HFF-Myc (cell line): ENCODE measurements at places on chromosomes 4 and X.

- DNase-seq, result no peak
Observed at GRCh38 chr4:137896221-137896737, 345.9 kb downstream of the SLC7A11 start.

GRCh38 chrX:104211187-104211586 lies 43.5 kb downstream of the ESX1 start:
- no peak for DNase-seq

DNA sequence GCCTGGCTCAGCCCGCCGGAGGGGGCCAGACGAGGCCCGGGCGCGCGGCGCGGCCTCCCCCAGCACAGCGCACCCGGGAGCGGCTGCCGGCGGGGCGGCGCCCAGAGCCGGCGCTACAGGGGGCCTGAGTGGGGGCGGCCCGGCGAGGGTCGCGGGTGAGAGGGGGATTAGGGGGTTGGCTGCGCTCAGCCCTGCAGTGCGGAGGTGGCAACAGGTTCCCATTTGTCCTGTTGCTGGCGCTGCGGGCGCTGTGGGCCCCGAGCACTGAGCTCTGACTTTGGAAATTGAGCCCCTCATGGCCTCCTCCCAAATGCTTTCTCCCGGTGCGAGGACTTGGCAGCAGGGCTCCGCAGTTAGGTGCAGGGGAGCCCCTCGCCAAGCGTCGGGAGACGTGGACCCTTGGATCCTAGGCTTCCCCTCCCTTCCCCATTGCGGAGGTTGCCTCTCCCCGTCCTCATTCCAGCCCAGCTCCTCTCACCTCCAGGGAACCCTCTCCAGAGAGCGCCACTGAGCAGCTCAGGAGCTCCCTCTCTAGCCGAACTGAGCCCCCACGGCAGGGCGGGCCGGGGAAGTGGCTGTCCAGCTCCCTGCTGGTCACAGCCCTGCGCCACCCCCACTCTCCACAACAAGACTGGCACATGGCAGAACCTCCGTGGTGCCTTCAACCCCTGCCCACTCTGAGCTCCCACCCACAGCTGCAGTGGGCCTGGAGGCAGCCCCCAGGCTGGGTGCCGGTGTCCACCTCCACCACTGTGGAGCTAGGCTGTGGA lies 2.5 kb upstream of the DUSP9 start:
- no peak for DNase-seq

DNA sequence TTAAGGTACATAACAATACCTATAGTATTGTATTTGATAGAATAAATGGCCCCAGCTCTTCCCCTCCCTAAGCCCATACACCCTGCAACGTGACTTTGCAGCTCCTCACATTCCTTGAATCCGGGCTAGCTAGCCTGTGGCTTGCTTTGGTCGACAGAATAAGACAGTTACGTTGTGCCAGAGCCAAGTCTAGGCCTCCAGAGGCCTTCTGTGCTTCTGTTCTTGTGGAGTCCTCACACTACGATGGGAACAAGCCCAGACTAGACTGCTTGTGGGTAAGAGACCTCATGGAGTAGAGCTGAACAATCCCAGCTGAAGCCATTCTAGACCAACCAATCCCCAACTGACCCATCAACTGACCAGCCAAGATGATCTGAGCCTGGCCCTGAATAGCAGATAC lies 102.4 kb upstream of the PLAC1 start:
- no peak for DNase-seq

DNA sequence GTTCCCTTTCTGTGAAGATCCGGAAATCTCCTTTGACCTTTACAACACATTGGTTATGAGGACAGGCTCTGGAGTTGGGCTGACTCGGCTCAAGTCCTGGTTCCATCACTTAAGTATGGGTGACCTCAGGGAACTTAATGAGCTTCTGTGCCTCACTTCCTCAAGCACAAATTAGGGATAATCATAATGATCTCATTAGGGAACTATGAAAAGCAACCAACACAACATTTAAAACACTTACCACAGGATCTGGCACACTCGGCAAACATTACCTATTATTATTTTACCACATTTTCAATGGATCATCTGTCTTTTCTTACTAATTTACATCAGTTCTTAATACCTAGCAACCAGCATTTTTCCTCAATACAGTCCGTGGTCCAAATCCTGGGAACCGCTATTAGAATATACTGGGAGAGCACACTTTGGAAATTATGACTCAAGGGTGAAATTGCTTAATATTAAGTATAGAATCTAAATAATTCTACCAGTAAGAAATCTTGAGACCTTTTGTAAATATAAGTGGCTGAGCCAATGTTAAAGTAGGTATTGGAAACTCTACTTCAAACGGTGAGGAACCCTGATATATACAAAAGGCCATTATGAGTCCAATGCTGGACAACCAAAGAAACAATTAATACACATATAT lies 19.6 kb downstream of the ADGRA3 start:
- DNase-seq, result no peak

GRCh38 chrX:3638280-3638873 lies 75.1 kb downstream of the PRKX start:
- no peak for DNase-seq

GRCh38 chrX:78931814-78932213 lies 13.4 kb upstream of the P2RY10 start:
- no peak for DNase-seq

GRCh38 chr4:180380733-180381132 lies 1862.5 kb upstream of the TENM3 start:
- no peak for DNase-seq

DNA sequence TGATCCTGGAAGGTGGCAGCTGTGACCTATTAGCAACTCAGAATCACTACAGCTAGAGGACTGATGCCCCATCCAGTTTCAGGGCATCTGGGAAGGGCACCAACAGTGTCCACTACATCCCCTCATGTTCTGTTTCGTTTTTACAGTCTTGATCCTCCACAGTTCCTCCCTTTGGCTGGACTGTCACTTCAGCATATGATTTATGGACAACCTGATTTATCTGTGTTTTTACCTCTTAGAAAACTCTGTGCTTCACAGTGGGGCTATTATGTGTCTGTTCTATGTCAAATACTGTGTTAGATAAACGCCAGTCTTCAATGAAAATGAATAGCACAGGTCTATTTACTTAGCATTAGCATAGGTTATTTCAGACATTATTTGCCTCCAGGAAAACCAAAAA lies 63.1 kb upstream of the GRPR start:
- DNase-seq, result no peak

- DNase-seq, result peak; percentile 36
Observed at GRCh38 chrX:153708415-153708814, 15.8 kb downstream of the BCAP31 start.

DNA sequence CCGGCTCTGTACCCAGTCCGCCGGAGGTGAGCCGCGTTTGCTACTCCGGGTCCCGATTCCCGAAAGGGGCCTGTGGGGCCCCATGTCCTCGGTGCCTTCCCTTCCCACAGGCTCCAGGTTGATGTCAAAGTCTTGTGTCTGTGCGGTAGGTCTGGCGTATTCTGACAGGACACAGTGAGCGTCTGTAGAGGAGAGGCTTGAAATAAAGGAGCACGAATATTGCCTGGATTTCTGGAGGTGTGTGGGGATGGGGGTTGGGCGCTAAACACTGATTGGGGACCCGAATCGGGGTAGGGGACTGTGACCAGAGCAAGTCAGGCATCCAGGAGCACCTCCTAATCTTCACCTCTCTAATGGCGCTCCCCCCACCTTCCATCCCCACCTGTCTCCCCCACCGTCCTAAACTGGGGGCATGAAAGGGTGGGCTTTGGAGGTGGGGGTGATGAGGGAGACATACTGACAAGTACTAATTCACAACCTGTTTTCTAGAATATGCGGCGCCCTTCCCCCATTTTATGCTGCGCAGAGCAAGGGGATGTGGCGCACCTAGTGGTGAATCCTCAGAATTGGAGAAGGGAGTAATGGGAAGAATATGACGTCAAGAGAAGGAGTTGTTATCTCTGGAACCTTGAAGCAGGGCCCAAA lies 855 bp downstream of the GPRASP2 start:
- no peak for DNase-seq

DNA sequence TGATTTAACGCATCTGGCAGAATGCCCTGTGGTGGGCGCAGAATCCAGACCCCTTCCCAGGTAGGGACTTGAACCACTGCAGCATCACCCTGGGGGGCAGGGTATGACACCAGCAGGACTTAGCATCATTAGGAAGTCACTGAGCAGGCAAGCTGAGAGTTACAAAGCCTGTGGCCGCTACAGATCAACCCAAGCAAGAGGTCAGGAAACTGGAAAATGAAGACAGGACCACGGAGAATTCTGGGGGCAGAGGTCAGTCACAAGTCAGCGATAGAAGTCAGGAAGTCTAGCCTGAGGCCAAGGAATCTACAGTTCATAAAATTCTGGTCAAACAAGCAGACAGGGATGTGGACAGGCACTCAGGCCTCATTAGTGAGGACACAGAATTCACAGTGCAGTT lies 108.4 kb downstream of the CHIC2 start:
- no peak for DNase-seq

DNA sequence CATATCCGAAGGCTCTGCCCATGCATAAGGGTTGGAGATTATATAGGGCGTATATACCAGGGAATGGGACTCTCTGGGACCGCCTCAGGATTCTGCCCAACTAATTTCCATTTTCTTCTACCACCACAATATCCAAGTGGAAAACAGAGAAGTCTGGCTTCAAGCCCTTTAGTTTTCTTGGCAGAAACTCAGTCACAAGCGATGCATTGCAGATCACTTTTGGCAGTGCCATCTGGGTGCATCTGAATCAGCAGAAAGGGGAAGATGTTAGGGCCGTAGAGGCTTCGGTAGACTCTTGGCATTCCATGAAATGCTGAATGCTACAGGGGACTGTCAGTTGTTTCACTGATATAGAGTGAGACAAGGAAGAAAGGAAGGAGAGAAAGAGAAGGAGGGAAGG lies 94.1 kb upstream of the FAM9B start:
- no peak for DNase-seq

DNA sequence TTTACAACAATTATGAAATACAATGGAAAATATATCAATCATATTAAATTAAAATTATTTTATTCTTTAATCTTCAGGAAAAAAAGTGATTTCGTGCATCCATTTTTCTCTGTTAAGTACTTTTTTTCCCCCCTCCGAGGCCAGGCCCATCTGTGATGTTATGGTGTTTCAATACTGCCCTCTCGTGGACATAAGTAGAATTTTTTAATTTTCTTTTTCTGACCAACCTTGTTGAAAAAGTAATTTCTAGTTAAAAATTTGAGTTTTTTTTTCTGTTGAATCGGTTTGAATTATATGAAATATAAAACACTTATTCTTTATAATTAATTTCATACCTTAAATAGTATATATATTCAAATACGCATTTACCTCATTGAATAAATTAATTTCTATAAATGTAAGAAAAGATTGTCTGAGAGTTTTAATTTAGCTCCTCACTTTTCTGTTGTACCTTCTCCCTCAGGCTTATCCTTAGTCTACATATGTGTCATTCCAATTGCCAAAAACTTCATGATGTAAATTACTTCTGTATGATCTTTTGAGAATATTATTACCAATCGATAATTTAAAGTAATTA lies 175.8 kb upstream of the TECRL start:
- DNase-seq, result peak; percentile 2

- DNase-seq, result no peak
Observed at GRCh38 chr4:82124365-82124764, 249.4 kb downstream of the HNRNPD start.

DNA sequence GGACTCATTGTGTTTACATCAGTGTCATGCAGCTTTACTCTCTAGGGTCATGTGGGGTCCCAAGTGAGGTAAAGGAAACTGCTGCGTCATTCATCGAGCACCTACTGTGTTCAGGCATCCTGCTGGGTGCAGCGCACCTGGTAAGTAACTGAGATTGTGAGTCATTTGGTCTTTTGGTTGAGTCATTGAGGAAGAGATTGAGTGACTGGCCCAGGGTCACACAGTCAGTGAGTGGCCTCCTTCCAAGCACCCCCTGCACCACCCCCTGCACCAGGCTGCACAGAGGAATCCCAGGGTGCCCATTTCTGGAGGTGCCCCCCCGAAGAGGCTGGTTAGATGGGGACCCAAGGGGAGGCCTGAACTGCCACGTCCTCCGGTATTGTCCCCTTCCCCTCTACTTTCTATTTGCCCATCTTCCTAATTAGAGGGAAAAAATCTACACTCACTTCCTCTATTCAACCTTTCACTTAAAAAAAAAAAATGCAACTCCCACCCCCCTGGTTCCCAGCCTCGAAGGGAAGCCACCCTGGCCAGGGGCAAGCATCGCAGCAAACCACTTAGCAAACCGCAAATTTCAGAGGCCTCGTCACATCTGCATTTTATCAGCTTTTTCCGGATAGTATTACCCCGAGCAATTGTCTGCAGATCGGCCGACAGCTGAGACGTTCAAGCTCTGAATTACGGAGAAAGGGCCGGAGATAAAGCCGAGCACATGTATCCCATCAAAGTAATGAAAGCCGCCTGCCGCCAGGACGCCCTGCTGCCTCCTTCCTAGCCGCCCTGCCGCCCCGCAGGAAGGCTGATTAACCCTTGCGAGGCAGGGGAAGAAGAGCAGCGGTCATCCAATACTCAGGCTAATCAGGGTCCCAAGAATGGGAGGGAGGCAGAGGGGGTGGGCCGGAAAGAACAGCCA lies 96.3 kb upstream of the MSX1 start:
- DNase-seq, result peak; percentile 98

DNA sequence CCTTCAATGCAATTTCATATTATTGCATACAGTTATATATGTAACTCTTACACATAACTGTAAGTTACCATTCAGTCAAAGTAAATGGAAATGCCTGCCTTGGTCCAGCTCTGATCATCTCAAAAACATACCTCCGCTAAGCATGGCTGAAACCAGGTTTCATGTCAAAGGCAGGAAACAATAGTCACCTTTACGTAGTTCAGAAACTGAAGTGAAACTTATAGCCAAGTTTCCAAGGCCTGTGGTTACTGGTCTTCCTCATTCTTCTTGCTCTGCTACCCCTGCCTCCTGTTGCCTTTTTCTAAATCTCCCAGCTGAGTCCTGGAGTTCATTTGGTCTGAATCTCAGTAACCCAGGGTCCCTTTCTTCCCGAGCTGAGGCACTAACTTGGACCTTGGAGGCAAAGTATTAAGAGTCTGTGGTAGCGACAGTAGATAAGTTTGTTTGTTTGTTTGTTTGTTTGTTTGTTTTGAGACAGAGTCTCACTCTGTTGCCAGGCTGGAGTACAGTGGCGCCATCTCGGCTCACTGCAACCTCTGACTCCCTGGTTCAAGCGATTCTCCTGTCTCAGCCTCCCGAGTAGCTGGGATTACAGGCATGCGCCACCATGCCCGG lies 30.8 kb downstream of the DAPP1 start:
- DNase-seq, result no peak

- DNase-seq, result no peak
Observed at GRCh38 chrX:48468247-48468671, 1.8 kb downstream of the SLC38A5 start.

DNA sequence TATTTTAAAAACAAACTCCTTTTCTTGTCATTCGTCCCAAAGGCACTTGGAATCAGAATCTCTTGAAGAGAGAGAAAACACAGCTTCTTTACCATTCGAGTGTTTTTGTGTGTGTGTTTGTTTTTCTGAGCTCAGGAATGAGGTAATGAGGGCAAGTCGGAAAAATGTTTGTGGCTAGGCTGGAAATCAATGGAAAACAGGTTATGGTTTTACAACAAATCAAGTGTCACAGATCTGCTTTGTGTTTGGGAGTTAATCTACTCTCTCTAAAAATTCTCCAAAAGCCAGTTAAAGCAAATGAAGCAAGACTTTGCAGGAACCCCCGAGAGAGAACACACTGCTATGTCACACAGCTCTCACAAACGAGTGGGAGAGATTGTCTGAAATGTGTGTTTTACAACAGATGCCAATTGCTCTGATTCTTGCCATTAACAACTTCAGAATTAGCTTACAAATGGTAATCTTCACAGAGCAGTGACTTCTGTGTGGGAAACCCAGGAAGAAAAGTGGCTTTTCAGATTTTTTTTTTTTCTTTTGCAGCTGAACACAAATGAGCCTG lies 264.1 kb downstream of the CBLL2 start:
- no peak for DNase-seq
